ENCODE measurements at places on chromosomes 12 and 14.

DNA sequence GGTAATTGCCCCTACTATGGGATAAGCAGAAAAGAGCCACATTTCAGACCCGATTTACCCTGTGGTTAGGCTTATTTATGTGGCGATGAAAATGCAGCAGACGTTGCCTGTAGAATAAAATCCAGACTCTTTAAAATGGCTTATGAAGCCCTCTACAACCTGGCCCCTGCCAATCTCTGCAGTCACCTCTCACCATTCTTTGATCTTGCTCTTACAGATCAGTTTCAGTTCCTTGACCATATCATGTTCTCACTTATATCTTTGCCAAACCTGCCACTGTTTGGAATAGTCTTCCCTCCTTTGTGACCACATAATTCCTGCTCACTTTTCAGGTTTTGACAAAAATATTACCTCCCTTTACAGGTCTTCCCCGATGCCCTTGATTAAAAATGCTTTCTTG lies 264.3 kb upstream of the GARIN6 start:
- DNase-seq: no peak

- DNase-seq: no peak
Observed at GRCh38 chr12:129961091-129961490, 57.3 kb upstream of the TMEM132D start.

GRCh38 chr14:77598366-77599070 lies 17.9 kb downstream of the SPTLC2 start:
- DNase-seq: no peak

- DNase-seq: no peak
Observed at GRCh38 chr14:29163109-29163508, 396.5 kb downstream of the FOXG1 start.

GRCh38 chr14:30272848-30273832 lies 285.8 kb upstream of the G2E3 start:
- DNase-seq: peak; percentile 38

- no peak for DNase-seq
Observed at GRCh38 chr12:4196805-4197420, 76.6 kb upstream of the CCND2 start.

DNA sequence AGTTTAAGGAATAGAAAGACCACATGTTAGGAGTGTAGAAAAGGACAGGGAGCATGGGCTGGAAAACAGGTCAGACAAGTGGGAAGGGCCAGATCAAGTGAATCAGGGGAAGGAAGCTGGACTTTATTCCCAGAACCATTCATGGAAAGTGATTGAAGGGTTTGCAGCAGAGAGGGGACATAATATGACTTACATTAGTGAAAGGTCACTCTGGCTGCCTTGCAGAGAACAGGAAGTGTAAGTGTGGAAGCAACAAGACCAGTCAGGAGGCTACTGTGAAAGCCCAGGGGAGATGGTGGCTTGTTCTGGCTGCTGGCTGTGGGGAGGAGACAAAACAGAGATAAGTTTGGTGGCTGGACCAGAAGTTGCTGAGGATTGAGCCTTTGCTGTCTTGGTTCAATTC lies 69.1 kb downstream of the VCPKMT start:
- no peak for DNase-seq

GRCh38 chr12:21438643-21439042 lies 1.2 kb downstream of the PYROXD1 start:
- DNase-seq: no peak
